ENCODE measurements at places on chromosomes 5 and 9.

DNA sequence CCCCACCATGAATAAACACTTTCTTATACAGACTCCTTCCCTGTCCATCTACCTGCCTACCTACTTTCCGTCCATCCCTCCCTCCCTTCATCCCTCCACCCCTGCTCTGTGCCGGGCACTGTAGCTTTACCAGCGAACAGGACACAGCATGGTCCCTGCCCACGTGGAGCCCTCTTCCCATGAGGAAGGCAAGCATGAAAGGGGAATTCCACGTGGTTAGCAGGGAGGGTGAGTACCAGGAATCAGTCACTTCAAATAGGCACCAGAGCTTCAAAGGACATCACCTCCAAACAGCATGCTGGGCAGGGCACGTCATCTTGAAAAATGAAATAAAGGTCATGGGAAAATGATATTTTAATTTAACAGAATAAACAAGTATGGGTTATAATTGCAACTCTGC is 35.0 kb upstream of the TDRD7 start:
- DNase-seq: no peak

- peak; percentile 19 for DNase-seq
Measured at GRCh38 chr9:83992407-83992806, 11.8 kb downstream of the RMI1 start.

DNA sequence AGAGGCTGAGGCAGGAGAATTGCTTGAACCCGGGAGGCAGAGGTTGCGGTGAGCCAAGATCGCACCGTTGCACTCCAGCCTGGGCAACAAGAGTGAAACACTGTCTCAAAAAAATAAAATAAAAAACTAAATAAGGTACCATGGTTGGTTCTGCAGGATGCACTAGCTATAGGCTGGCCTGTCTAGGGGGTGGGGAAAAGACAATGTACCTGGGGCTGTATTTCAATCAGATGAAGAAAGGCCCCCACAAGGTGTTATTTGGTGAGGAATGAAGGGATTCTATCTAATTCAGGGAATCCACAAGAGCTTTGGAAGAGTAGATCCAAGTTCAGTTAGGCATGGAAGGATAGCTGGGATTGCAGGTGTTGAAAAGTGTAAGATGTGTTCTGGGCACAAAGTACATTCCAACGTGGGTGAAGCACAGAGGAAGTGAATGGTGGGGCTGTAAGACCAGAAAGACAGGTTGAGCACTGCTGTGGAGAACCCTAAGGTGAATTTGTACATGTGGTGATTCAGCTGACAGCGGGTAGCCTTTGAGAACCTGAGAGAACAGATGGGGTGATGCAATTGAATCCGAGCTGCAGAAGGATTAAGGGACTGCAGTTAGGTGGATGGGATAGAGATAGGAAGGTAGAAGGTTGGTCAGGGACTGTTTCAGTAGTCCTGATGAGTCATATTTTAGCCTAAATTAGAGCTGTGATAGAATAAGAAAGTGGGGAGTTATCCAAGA is 71.8 kb downstream of the CAST start:
- peak; percentile 33 for DNase-seq

DNA sequence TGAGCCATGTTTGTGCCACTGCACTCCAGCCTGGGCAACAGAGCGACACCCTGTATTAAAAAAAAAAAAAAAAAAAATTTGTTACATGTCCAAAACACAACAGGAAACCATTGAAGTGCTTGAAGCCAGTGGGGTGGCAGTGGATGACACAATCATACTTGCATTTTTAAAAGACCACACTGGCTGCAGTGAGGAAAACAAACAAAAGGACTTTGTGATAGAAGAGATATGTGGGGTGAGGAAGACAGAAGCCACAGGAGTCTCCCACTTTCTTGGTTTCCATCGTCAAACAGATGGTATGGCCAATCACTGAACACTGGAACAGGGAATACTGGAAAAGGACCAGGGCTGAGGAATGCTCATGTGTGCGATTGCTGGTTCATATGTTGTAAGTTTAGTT is 20.9 kb upstream of the COMMD10 start:
- no peak for DNase-seq

GRCh38 chr5:124650951-124651662 is 95.3 kb downstream of the ZNF608 start:
- DNase-seq: no peak
